GM18507 (cell line): ENCODE measurements at places on chromosomes 7 and 10.

- DNase-seq = no peak
Measured at GRCh38 chr10:13792006-13792405, 205.2 kb downstream of the PRPF18 start.

DNA sequence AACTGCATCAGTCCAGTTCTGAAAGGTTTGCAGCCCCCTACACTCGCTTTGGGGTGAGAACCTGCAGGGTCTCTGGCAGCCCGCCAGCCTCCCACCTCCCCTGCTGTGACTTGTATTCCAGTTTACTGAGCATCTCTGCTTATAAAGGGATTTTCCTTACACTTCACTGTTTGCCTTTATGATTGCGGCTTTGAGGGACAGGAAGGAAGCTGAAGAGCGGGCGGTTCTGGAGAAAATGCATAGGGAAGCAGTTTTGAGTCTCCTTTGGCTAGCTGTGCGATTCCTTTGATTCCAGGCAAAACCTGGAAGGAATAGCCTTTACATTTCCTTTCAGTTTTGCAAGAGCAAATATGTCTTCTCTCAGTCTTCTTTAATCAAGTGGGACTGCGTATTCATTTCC lies 65.0 kb upstream of the TRIM8 start:
- DNase-seq = no peak

GRCh38 chr10:93773705-93774104 lies 16.0 kb downstream of the LGI1 start:
- DNase-seq = no peak

DNA sequence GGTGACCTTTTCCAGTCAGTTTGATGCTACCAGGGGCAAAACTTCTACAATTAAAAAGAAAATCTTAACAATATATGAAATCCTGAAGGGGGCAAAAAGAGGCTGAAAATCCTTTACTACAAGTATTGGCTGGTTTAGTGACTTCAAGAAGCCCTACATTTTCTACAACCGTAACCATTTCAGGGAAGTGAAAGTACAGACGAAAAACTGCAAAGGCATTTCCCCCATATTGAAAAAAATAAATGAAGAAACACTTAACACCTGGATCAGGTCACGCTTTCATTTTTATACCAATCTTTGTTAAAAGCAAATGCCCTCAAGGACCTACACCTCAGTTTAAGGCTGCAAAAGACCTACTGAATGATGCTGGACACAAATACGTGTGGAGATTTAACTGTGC lies 38.6 kb downstream of the IL6 start:
- DNase-seq = peak; percentile 7

DNA sequence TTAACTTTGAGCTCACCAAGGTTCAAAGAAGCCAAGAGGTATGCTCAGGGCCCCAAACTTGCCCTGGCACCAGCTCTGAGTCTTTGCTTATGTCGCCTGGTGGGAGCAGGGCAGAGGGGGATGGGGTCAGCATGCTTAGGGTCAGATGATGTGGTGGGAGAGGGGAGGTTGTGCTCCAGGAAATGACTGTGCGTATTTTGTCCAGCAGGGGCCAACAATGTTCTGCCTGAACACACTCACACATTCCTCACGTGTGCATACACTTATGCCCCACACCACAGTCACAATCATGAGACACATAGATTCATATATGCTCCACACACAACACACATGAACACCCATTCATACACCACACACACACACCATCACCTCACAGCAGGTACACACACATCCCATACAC lies 4.4 kb upstream of the RAMP3 start:
- no peak for DNase-seq

GRCh38 chr10:6766131-6766801 lies 186.2 kb upstream of the PRKCQ start:
- no peak for DNase-seq
